ENCODE measurements at places on chromosomes 11 and 22. TPM values are rescaled to one million over a fixed set of nuclear protein-coding genes. Genes with fewer than 3 reads are reported as not detected.

Gene INPP5J
- 3.3 TPM for total RNA-seq

Gene CCDC15
- 0.97 TPM for total RNA-seq

Gene MLC1
- total RNA-seq, result 0.16 TPM

Gene TSPAN32
- total RNA-seq, result 0.84 TPM

Gene OR8H2
- not detected for total RNA-seq

- peaks cover 2% of the 10 kb centered on the region for H3K4me1 ChIP-seq
- no peak for DNase-seq
- H3K27me3 ChIP-seq, result no peaks in the 10 kb centered on the region
- H3K27ac ChIP-seq, result no peak overlapping the region
Observed at GRCh38 chr11:33933602-33934001, 41.7 kb upstream of the LMO2 start.

- H3K27me3 ChIP-seq, result no peaks in the 10 kb centered on the region
- no peaks in the 10 kb centered on the region for H3K36me3 ChIP-seq
- peak overlapping the region; percentile 86 for H3K27ac ChIP-seq
- peaks cover 7% of the 10 kb centered on the region for H3K4me1 ChIP-seq
- H3K4me3 ChIP-seq, result no peak overlapping the region
Observed at GRCh38 chr11:10322830-10323792, 18.2 kb downstream of the ADM start.

DNA sequence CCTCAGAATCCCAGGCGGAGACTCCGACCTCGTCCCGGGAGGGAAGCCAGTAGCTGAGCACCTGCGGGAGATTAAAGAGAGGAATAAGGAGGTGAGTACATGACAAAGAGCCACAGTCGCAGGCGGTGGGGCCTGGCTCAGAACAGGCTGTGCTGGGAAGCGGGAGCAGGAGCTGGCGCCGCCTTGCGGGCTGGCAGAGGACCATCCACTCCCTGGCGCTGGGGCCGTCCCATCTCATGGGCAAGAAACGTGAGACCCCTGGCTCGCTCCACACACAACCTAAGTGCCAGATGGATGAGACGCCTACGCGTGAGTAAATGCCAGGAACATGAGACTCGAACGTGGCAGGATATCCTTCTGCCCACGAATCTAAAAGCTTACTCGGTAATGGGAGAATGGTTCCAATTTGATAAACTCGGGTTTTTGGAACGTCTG is 6.3 kb downstream of the CEND1 start:
- H3K4me3 ChIP-seq, result no peak overlapping the region
- no peaks in the 10 kb centered on the region for H3K36me3 ChIP-seq
- H3K27ac ChIP-seq, result no peak overlapping the region
- DNase-seq, result peak; percentile 83

DNA sequence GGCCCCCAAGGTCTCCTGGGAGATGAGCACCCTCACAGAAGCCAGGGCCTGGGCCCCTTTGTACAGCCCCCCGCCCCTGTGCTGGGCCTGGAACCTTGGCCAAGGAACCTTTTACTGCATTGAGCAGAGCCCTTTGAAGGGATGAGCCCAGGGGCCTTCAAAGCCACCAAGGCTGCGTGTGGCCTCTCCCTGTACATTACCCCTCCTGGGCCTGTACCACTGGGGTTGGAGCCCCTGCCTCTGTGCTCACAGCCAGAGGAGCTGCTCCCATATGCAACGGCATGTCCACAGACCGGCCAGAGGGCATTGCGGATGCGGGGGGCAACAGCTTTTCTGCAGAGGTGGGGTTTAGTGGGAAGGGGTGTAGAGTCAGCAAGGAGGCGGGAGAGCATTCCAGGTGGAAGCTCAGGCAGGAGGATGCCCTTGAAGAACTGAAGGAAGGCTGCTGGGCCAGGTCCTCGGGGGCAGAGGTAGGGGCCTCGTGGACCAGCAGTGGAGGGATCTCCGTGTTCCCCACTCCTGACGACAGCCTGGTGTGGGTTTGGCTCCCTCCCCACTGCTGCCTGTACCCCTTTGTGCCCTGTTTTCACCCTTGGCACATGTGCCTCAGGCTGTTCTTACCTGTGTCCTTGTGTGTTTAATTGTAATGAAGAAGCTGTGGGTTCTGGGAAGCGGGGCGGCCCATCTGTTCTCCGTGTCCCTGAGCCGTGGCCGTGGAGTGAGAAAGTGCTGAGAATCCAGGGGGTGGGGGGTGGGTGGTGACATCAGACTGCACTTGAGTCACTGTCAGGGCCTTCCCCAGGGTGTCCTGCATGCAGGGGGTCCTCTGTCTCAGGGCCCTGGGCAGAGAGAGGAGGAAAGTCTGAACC is 46.9 kb downstream of the ARHGAP8 start:
- no peak for DNase-seq
- no peaks in the 10 kb centered on the region for H3K27me3 ChIP-seq
- no peak overlapping the region for H3K27ac ChIP-seq
- H3K4me1 ChIP-seq, result no peaks in the 10 kb centered on the region
- no peak overlapping the region for H3K4me3 ChIP-seq

- no peak for DNase-seq
- H3K27ac ChIP-seq, result no peak overlapping the region
- no peaks in the 10 kb centered on the region for H3K4me1 ChIP-seq
- H3K27me3 ChIP-seq, result no peaks in the 10 kb centered on the region
Observed at GRCh38 chr11:117020869-117021564, 77.2 kb downstream of the SIK3 start.

- peaks cover 4% of the 10 kb centered on the region for H3K27me3 ChIP-seq
- no peaks in the 10 kb centered on the region for H3K36me3 ChIP-seq
- no peak for DNase-seq
- no peak overlapping the region for H3K27ac ChIP-seq
Observed at GRCh38 chr22:36549033-36549432, 20.1 kb upstream of the EIF3D start.

GRCh38 chr22:28143961-28144745 is 225.1 kb upstream of the PITPNB start:
- no peak overlapping the region for H3K4me3 ChIP-seq
- DNase-seq, result no peak
- no peaks in the 10 kb centered on the region for H3K27me3 ChIP-seq
- no peaks in the 10 kb centered on the region for H3K4me1 ChIP-seq
- H3K27ac ChIP-seq, result no peak overlapping the region

- no peaks in the 10 kb centered on the region for H3K4me1 ChIP-seq
- H3K27me3 ChIP-seq, result no peaks in the 10 kb centered on the region
- no peak for DNase-seq
- no peak overlapping the region for H3K4me3 ChIP-seq
- no peaks in the 10 kb centered on the region for H3K36me3 ChIP-seq
- H3K27ac ChIP-seq, result peak overlapping the region; percentile 0
Observed at GRCh38 chr11:1547467-1548098, 24.5 kb downstream of the DUSP8 start.

- no peaks in the 10 kb centered on the region for H3K36me3 ChIP-seq
- H3K4me1 ChIP-seq, result no peaks in the 10 kb centered on the region
- no peaks in the 10 kb centered on the region for H3K27me3 ChIP-seq
- H3K4me3 ChIP-seq, result no peak overlapping the region
Observed at GRCh38 chr11:2811206-2812091, 74.1 kb downstream of the CDKN1C start.

GRCh38 chr11:118338637-118339061 is 3.9 kb downstream of the CD3D start:
- H3K4me3 ChIP-seq, result no peak overlapping the region
- H3K27ac ChIP-seq, result no peak overlapping the region
- no peak for DNase-seq
- H3K27me3 ChIP-seq, result no peaks in the 10 kb centered on the region

DNA sequence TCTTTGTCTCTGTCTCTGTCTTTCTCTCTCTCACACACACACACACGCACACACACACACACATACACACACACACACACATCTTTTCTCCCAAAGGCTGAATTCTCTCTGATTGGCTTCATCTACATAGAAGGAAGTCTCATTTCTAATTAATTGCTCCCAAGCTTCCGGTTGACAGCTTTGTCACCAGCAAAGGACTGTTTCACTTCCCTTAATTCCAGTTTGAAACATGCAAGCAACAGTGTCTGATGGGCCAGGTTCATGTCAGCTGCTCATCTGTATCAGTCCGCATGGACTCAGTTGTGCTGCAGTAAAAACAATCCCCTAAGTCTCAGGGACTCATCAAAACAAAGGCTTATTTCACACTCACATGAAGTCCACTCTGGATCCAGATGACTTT is 16.2 kb upstream of the PVALB start:
- H3K4me3 ChIP-seq, result no peak overlapping the region
- no peak overlapping the region for H3K27ac ChIP-seq
- no peaks in the 10 kb centered on the region for H3K36me3 ChIP-seq
- no peak for DNase-seq
- peaks cover 7% of the 10 kb centered on the region for H3K27me3 ChIP-seq
- no peaks in the 10 kb centered on the region for H3K4me1 ChIP-seq

DNA sequence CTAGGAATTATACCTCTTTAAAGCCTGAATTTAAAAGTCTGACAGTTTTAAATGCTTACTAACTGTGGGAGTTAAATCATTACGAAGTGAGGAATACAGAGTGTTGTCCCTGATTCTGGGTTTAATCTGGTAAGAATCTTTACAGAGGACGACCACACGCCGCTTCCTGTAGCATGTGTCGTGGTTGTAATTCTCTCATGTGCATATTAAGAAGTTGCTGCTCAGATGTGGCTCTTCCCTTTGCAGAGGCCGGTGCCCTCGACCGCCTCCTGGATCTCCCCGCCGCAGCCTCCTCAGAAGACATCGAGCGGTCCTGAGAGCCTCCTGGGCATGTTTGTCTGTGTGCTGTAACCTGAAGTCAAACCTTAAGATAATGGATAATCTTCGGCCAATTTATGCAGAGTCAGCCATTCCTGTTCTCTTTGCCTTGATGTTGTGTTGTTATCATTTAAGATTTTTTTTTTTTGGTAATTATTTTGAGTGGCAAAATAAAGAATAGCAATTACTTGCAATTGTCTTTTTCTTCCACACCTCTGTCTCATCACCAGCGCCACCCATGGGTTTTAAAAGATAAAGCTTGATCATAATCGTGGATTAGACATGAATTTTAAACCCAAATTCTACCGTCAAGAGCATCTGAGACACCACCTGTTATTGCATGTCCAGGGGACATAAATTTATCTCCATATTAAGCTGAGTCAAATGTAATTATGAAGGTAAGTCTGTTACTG is 6.5 kb downstream of the GAL start:
- H3K36me3 ChIP-seq, result no peaks in the 10 kb centered on the region
- no peaks in the 10 kb centered on the region for H3K27me3 ChIP-seq
- H3K27ac ChIP-seq, result no peak overlapping the region
- no peak for DNase-seq
- H3K4me1 ChIP-seq, result no peaks in the 10 kb centered on the region

DNA sequence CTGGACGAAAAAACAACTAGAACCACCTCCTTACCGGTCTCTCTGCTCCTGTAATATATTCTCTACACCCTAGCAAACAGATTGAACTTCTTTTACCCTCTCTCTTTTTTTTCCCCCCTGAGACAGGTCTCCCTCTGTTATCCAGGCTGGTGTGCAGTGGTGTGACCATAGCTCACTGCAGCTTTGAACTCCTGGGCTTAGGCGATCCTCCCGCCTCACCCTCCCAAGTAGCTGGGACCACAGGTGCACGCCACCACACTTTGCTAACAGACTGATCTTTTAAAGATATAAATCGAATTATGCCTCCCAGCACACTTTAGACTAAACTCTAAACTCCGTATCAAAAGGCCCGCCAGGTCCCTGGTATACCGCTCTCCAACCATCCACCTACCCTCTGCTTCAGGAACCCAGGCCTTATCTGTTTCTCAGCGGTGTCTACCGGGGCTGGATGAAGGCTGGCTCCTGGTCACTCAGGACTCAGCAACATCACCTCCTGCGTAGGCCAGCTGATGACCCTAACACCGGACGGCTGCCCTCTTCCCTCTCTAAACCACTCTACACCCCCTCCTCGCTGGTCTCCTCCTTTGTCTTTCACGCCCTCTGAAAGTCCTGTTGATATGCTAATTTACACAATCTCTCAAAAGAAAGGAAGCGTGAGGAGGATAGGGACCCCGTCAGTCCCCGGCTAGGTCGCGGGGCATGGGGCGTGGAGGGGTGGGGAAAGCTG is 745 bp downstream of the C22orf39 start:
- DNase-seq, result no peak
- peak overlapping the region; percentile 87 for H3K27ac ChIP-seq
- H3K36me3 ChIP-seq, result no peaks in the 10 kb centered on the region

DNA sequence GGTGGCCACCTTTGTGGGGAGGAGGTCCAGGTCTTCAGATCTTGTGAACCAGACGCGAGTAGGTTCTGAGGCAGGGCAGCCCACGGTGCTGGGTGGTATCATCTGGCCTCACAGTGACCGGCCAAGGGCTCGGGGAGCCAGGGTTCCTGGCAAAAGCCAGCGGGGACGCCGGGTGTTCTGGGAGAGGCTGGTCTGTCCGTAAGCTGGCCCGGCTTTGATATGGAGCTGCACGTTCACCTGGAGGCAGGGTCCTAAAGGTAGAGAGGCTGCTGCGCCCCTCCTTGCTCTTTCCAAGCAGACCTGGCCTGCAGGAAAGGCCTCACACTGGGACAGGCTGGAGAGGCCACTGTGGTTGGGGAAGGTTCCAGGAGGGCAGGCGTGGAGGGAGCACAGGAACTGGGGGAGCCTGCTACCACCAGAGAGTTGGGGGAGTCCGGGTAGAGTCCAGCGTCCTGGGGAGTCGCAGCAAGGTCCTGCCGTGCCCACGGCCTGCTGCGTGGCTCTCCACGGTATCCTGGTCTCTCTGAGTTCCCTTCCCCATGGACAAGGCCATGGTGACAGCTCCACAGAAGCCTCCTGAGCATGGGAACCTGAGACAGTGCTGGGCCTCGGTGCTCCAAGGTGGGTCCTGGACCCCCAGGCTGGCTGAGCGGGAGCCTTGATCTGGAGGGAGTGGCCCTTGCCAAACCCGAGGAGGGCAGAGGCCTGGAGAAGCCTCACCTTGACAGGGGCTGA is 452.4 kb upstream of the B3GAT1 start:
- no peak overlapping the region for H3K4me3 ChIP-seq
- H3K36me3 ChIP-seq, result no peaks in the 10 kb centered on the region
- no peaks in the 10 kb centered on the region for H3K27me3 ChIP-seq
- DNase-seq, result no peak
- H3K27ac ChIP-seq, result no peak overlapping the region

DNA sequence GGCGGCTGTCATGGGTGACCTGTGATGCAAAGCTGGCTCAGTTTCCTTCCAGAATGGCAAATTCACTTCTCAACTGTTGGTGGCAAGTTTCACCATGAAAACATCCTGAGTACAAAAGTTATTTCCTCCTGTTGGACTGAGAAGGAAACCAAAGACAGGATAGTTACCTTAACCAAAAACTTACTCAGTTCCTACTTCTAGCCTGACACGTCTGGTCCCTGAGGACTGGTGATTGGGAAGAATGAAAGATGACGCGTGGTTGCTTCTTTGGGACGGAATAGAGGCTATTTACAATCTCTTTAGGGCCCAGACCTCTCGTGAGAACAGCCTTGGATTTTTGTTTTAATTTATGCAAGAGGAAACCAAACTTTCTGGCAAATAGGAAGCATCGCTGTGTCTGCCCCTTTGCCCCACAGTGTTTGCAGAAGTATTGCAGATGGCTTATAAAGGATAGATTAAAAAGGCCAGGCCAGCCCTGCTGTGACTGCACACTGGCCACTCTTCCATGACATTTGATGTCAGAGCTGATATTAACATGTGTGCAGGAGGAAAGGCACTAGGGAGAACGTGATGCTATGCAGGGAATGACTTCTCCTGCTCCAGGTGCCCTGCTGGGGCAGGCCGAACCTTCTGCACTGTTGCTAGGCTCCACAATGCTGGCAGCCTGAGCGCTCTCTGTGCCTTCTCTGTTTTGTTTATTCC is 7.6 kb downstream of the VPS26B start:
- no peaks in the 10 kb centered on the region for H3K4me1 ChIP-seq
- no peaks in the 10 kb centered on the region for H3K36me3 ChIP-seq
- no peak for DNase-seq
- no peak overlapping the region for H3K4me3 ChIP-seq
- H3K27me3 ChIP-seq, result no peaks in the 10 kb centered on the region
- H3K27ac ChIP-seq, result no peak overlapping the region
